Left ventricle myocardium inferior (tissue), 1 donor: ENCODE measurements at places on chromosomes 16 and 17. TPM values are rescaled to one million over a fixed set of nuclear protein-coding genes. Genes with fewer than 3 reads are reported as not detected.

GRCh38 chr17:44123356-44124117, at the start of gene HDAC5:
Gene HDAC5 (minus strand): TSS chr17:44123641. CDS start chr17:44117515, 6,126 bp downstream.
- peak; percentile 96 for DNase-seq

DNA sequence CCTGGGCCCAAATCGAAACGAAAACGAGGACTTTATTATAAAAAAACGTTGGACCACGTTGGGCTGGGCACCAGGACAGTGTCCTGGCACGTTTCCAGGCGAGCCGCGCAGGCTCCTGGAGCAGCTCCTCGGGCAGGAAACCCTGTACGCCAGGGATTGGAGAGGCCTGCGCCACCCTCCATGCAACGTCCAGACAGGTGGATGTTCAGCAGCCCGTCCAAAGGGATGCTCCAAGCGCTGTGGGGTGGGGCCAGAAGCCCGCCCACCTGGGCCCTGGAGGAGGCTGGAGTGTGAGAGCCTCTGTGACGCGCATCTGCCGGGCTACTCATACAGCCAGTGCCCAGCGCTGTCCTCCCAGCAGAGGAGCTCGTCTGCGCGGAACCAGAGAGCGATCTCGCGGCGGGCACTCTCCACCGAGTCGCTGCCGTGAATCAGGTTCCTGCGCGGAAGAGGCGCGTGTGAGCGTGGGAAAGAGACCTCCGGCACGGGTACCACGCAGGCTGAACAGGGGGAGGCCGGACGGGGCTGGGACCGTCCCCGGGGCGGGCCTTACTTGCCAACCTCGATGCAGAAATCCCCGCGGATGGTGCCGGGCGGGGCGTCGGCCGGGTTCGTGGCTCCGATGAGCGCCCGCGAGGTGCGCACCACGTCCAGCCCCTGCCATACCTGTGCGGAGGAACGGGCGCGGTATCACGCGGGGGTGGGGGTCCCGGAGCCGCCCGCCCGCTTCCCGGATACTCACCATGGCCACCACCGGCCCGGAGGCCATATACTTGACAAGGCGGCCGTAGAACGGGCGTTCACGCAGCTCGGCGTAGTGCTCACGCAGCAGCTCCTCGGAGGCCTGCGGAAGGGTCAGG, 785 bp downstream of the NME3 start:
- peak; percentile 62 for DNase-seq

GRCh38 chr17:5506307-5506706, 19.9 kb downstream of the MIS12 start:
- DNase-seq = no peak

GRCh38 chr16:7746941-7747340, 414.3 kb downstream of the RBFOX1 start:
- DNase-seq = no peak

DNA sequence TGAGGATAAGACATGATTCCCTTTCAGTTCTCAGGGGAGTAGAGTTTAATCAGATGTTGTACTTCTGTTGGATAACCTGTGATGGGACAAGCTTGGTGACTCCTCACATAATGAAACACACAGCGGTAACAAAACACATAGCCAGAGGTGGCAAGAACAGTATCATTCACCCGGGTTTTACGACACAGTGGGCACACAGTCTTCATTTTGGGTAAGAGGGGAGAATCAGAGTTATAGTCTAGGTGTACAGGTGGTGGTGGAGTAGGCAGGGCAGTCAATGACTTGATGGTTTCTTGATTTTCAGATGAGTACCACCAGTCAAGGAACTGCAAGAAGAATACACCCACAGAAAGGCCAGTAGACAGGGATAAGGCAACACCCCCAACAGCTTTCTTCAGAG, 2.6 kb downstream of the PEX12 start:
- no peak for DNase-seq

DNA sequence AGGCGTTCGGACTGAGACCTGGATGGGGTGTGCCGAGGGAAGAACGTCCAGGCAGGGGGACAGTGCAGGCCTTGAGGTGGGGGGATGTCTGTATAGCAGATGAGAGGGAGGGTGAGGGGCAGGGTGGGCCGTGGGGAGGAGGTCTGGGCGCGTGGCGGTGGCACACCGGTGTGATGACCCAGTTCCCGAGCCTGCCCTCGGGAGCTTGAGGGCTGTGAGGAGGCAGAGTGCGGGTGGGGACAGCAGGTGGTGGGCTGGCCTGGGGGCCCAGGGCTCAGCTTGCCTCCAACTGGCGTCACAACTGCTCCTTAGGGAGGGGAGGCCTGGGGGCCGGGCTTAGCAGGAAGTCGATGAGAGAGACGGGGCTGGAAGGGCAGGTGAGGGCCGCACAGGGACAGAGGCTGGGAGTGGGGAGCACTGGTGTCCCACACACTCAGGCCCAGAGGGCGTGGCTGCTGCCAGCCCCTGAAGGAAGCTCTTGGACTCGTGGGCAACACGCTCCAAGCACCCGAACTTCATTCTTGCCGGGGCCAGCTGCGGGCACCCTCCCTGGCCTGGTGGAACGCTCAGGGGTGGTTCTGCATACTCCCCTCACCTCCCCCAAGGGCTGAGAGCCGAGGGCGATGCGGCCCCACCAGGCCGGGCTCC, 6.5 kb downstream of the CACNA1H start:
- DNase-seq = no peak

GRCh38 chr16:16041196-16041892, 91.9 kb downstream of the ABCC1 start:
- DNase-seq = no peak

DNA sequence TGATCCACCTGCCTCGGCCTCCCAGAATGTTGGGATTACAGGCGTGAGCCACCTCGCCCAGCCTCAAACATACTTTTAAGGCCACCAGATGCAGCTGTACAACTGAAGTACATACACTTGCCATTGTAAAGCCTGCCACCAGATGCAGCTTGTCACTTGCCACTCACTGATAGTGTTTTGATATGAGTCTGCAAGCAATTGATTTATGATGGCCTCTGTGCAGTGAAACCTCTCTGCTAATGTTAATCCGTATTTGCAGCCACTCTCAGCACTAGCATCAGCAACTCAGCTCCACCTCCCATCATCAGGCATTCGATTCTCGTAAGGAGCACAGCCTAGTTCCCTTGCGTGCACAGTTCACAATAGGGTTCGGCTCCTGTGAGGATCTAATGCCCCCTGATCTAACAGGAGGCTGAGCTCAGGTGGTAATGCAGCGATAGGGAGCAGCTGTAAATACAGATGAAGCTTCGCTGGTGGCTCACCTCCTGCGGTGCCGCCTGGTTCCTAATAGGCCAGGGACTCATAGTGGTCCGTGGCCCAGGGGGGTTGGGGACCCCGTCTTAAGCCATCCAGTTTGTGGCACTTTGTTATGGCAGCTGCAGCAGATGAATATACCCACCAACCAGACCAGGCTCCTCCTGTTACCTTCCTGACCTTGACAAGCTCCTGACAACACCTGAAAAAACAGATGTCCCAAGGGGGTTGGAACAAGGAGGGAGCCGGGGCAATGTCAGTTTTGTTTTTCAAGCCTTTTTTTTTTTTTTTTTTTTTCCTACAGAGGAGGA, 1.3 kb upstream of the HERPUD1 start:
- DNase-seq = no peak

The HOXB1 gene
- not detected for total RNA-seq

The TBC1D16 gene
- 15.9 TPM for total RNA-seq

The SHISA9 gene
- total RNA-seq = 0.30 TPM

The AGRP gene
- total RNA-seq = not detected
